Activated CD8-positive, alpha-beta memory T cell treated with anti-CD3 and anti-CD28 coated beads, Interleukin-2, amount 10 ng/mL, durations not matched to agents 7 days and 5 days (primary cell): ENCODE measurements at places on chromosomes 1 and 21. TPM values are rescaled to one million over a fixed set of nuclear protein-coding genes. Genes with fewer than 3 reads are reported as not detected.

The MYBPH gene
- not detected for total RNA-seq

- peaks cover 69% of the 10 kb centered on the region for H3K4me1 ChIP-seq
- no peak overlapping the region for H3K4me3 ChIP-seq
- peak overlapping the region; percentile 64 for H3K27ac ChIP-seq
- H3K36me3 ChIP-seq: peaks cover 72% of the 10 kb centered on the region
Observed at GRCh38 chr1:37574834-37575480, 18.2 kb downstream of the DNALI1 start.

DNA sequence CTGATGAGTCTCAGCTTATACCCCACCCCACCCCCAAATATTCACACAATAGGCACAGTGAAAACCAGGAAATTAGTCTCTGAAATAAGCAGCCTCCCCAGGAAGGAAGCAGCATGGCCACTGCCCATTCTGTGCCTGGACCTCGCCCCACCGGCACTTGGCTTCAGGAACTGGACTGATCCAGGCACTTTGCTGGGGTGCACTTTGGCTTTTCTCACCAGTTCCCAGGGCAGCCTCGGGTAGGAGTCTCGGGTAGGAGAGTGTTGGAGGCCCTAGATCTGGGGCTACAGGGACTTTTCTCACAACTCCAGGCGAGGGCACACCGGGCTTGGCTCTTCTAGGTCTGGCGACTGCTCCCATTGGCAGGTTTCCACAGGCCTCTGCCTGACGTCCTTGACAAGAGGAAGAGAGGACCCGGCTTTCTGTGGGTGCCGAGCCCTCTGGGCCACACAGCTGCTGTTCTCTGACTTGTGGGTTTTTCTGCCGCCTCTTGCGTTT is 18.7 kb downstream of the ADARB1 start:
- no peaks in the 10 kb centered on the region for H3K27me3 ChIP-seq
- H3K4me1 ChIP-seq: peaks cover 22% of the 10 kb centered on the region
- peaks cover 4% of the 10 kb centered on the region for H3K36me3 ChIP-seq
- no peak overlapping the region for H3K4me3 ChIP-seq

- H3K27me3 ChIP-seq: no peaks in the 10 kb centered on the region
- H3K27ac ChIP-seq: no peak overlapping the region
- H3K4me3 ChIP-seq: no peak overlapping the region
- no peaks in the 10 kb centered on the region for H3K36me3 ChIP-seq
- H3K4me1 ChIP-seq: no peaks in the 10 kb centered on the region
- peak; percentile 33 for DNase-seq
Observed at GRCh38 chr1:30418939-30419720, 304.3 kb downstream of the MATN1 start.

GRCh38 chr1:229507502-229507901 is 639 bp downstream of the NUP133 start:
- peak overlapping the region; percentile 94 for H3K27ac ChIP-seq
- peaks cover 2% of the 10 kb centered on the region for H3K27me3 ChIP-seq
- peaks cover 29% of the 10 kb centered on the region for H3K4me1 ChIP-seq
- peaks cover 3% of the 10 kb centered on the region for H3K36me3 ChIP-seq
- no peak for DNase-seq
